ENCODE measurements at places on chromosomes 12 and 14.

DNA sequence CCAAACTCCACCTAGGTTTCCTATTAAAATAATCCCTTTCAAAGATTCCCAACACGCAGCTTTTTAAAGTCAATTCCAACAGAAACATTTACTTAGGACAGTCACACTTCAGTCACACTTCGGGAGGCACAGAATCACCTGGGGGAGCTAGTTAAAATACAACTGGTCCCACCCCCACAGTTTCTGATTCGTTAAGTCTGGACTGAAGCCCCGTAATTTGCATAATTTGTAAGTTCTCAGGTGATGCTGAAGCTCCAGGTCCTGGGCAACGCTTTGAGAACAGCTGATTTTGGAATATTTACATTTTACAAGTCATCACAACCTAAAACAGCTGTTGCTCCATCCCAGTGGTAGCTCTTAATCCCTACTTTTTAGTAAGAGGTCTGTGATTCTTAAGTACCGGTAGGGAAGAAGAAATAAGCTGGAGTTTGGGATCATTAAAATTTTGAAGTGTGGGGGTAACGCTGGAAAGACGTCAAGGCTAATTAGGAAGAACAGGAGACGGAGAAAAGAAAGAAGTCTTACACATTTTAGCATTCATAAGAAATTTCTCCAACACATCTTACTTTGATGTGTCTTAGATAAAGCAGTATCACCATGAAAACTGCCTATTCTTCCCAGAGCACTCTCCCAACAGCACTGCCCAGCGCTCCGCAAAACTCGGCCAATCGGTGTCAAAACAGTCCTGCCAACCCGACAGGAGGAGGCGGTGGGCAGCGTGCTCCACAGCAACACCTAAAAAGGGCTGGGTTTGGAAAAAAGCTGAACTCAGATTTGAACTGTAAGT lies 1.1 kb downstream of the IPO8 start:
- DNase-seq = no peak

DNA sequence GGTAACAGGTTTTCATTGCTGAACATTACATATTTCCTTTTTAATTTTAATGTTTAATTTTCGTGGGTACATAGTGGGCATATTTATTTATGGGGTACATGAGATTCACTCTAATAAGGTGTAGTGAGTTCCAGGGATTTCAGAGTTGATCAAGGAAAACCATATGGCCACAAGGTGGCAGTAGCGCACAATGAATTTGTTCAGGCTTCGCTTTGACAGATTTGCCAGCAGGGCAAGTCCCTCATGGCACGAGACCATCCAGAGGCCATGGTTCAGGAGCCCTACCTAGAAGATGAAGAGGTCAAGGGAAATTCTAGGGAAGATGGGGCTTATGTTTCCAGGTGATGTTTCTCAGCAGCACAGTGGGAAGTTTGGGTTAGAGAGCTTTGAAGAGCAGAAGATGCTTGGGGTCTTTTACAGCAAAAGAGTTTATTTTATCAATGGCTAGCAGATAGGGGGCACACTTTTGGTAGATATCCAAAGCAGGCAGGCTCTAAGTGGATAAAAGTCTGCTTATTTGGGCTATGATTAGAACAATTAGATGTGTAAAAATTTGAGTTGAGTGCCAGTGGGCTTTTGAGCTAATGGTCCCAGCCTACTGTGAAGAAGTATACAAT lies 1004.4 kb downstream of the AACS start:
- DNase-seq = peak; percentile 14

DNA sequence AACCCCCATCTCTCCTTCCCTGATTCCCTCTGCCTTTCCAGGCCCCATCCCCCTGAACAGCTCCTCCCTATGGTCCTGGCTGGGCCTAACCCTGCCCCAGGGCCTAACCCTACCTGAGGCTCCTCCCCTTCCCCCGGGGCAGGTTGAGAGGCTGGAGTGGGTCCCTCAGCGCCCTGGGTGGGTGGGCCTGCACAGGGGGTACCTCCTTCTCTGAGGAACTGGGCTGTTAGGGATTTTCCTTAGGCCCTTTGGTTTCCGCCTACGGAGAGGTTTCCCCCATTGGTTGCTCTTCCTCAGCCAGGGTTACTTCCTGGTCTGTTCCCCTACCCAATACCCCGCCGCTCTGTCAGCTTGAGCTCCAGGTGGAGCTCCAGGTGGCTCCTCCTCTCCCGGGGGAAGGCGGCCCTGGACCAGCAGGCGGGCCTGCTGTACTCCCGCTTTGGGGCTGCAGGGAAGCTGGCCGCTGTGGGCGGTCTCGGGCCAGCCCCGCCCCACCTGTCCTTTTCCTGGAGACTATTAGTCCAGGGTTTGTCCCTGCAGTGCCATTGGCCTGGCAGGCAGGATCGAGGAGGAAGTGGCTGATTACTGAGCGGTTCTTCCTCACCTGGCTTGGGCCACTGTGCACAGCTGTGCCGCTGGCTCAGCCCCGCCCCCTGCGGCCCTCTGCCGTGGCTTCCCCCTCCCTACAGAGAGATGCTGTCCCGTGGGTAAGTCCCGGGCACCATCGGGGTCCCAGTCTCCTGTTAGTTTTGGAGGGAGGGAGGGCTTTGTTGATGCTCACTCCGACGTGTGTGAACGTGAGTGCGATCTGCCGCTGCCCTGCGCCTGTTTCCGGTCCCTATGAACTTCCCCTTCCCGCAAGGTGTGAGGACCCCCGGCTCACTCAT lies 2.5 kb downstream of the C12orf57 start:
- DNase-seq = no peak

DNA sequence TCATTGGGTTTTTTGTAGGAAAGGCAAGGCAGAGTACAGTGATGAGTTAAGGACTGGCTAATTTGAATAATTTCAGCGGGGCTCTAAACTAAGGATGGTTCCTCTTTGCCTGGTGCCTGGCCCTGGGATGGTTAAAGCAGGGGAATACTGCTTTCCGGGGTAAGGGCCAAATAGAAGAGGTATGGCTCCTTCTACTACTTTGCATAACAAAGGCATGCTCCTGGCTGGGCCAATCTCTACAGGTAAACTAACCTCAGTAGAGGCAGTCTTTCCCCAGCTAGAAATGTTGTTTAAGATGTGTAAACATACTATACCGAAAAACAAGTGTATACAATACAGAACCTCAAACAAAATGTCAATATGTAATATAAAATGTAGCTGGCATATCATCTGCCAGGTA lies 1239.0 kb downstream of the SLC16A7 start:
- no peak for DNase-seq

DNA sequence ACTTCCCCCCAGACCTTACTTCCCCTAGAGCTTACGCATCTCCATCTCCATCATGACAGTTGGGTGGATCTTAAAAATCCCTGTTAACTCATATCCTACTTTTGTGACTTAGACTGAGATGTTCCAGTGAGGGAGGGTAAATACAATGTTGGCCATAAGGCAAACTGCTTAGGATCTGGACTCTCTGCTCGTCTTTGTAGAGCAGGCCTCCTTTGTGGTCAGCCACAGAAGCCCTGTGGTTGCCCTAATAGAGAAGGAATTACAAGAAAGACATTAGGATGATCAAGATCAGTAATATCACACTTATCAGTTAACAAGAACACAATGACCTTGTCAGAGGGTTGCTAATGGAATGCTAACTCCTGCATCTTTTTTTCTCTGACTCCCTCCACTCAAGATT lies 52.0 kb downstream of the TMEM132C start:
- DNase-seq = no peak

GRCh38 chr12:65891219-65891618 lies 66.9 kb downstream of the HMGA2 start:
- DNase-seq = no peak

DNA sequence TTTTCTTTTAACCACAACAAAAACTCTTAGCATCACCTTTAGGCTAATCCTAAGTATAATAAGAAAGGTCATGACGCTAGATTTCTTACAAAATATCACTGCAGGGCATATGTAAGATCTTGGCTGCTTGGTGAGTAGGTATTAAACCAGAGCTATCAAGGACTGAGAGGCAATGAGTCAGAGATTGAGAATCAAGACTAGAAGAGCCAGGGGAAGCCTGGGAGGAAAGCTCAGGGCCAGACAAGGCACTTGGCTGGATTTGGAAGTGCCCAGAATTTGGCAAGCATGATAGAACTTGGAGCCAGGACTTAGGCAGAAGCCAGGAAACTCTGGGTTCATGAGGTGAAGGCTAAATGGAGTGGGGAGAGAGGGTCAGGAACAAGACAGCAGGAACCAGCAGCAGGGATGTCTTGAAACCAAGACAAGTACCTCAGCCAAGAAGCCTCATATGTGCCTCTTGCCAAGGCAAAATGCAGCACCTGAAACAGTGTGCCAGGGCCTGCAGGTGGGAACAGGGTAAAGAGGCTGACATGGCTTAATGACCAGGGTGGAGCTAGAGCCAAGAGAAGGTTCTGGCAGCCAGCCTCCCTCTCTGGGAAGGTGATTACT lies 49.9 kb downstream of the PTHLH start:
- DNase-seq = peak; percentile 27

DNA sequence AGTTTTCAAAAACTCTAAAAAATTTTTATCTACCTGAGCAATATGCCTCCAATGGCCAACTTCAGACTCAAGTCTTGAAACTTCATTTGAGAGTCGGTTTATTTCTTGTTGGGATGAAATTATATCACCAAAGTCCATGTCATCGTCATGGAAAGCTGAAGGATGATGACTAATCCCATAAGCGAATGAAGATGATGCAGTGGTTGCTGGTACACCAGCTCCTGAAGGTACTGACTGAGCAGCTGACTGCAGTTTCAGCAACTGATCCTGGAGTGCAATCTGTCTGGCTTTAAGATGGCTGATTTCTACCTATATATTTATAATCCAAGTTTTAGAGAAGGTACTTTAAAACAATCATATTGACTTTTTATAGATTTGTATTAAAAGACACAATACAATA lies 18.3 kb downstream of the TRIP11 start:
- DNase-seq = no peak

- no peak for DNase-seq
Measured at GRCh38 chr14:104567141-104567956, 12.2 kb upstream of the C14orf180 start.

Data from AG09309 (cell line).